Stimulated activated CD8-positive, alpha-beta memory T cell treated with anti-CD3 and anti-CD28 coated beads, Interleukin-4, amount 100 ng/mL, for 24 hours (primary cell): ENCODE measurements at places on chromosomes 1 and 21.

DNA sequence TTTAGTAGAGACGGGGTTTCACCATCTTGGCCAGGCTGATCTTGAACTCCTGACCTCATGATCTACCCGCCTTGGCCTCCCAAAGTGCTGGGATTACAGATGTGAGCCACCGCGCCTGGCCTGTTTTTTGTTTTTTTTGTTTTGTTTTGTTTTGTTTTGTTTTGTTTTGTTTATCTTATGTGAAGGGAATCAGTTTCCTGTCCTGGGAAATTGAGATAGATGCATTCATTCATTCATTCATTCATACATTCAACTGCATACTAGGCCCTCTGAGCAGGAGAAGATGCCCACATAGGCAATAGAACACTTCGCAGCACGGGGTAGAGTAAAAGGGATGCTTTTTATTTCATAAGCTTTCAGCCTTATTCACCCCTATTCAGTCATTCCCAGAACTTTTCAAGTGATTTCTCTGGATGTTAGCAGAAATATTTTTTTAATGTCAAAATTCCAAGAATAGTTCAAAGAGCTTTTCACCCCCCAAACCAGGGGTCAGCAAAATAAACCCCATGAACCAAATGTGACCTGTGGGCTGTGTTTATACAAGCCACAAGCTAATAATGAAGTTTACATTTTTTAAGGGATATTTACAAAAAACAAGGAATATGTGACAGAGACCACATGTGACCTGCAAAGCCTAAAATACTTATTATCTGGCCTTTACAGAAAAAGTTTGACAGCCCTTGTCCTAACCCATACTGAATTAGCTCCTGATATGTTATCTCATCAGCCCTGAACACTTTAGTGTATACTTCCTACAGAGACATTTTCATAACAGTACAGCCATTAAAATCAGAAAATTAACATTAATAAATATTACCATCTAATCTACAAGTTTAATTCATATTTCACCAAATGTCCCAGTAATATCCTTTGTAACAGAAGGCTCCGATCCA lies 127.1 kb downstream of the MAST2 start:
- DNase-seq: no peak

DNA sequence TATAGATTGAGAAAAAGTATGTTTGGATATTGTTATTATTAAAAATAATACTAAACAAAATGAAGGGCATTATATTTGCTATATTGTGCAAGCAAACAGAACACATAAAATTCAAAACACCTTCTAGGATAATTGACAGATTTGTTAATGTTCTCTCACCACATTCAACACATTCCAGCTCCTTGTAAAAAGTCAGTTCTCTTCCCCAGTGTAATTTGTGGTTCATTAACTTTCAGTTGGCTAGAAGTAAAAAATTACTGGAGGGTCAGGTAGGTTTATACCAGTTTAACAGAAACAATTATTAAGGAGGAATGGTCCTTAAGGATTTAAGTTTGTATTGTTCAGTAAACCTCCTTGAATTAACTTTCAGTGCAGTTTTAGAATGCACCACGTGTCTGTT lies 1235.3 kb upstream of the ADGRL2 start:
- no peak for DNase-seq

DNA sequence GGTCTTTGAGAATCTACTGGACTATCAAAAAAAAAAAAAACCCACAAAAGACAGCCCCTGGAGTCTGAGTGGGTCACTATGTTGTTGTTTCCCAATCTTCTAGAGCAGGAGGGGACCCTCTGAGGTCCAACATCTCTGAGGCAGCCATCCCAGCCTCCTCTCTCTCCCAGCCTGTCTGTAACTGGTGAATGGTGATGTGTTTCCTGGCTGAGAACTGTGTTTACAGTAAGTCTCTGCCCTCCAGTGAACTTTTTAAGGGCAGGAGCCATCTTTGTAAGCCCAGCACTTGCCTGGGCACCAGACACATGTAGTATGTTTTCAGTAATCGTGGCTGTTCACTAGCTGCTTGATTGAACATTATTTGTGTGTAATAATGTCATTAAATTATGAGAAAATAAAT lies 85.7 kb downstream of the SPATA46 start:
- DNase-seq: no peak

DNA sequence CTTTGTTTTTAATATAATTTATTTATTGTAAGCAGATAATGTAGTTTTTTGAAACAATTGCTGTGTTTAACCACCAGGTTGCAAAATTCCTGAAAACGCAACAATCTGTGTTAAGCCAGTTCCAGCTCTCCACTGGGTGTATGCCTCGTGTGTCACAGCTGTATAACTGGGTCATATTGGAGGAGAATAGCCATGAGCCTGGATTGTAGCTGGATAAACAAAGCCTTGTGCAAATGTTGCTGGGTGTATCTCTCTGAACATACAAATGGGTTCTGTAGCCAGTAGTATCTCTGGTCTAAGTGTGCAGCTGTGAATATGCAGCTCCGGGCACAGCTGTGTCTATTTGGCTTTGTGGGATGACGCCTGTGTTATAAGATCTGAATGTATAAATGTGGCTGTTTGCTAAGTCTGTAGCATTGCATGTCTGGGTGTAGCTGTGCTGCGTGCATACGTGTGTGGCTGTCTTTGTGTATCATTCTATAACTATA lies 2.8 kb downstream of the TCEA3 start:
- no peak for DNase-seq

DNA sequence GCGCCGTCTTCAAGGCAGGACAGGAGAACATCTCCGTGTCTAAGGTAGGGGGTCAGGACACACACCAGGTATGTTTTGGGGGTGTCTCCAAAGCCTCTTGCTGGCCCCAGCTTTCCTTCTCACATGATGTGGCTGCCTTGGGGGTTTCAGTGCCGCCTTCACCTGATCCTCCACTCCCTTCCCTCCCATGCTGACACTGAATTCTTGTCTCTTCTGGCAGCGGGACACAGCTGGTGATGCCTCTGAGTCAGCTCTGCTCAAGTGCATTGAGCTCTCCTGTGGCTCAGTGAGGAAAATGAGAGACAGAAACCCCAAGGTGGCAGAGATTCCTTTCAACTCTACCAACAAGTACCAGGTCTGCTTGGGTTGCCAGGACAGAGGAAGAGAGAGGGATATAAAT lies 13.5 kb downstream of the ATP1A2 start:
- DNase-seq: no peak

GRCh38 chr1:98940722-98941079 lies 64.0 kb downstream of the PLPPR5 start:
- no peak for DNase-seq

DNA sequence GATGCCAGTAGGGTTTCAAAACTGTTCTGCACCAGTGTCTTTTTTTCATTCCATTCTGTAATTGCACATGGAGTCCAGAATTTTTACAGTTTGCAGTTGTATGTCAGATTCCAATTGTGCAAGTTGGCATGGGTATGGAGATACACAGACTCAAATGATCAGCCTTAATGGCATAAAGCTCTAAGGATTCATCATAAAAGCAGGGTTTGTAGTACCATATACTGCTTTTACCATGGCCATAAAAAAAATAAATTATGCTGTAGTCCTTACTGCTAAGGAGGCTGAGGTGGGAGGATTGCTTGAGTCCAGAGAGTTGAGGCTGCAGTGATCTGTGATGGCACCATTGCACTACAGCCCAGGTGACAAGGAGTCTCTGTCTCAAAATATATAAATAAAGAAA lies 10.3 kb downstream of the MTARC1 start:
- DNase-seq: no peak

DNA sequence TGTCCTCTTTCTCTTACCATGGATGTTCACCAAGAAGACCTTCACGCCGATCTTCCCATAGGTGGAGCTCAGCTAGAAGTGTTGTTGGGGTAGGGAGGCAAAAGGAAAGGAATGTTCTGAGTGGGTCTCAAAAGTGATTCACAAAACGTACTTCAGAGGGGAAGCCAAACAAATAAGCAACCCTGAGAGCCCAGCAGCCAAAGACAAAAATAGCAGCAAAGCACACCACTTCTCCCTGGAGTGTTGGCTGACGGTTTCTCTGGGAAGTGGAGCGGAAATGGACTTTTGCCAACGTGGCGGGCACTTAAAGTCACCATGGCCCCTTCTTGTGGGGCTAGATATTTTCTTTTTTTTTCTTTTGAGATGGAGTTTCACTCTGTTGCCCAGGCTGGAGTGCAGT lies 23.1 kb downstream of the SLC26A9 start:
- no peak for DNase-seq

- no peak for DNase-seq
Measured at GRCh38 chr21:32064281-32064910, 191.6 kb downstream of the HUNK start.

DNA sequence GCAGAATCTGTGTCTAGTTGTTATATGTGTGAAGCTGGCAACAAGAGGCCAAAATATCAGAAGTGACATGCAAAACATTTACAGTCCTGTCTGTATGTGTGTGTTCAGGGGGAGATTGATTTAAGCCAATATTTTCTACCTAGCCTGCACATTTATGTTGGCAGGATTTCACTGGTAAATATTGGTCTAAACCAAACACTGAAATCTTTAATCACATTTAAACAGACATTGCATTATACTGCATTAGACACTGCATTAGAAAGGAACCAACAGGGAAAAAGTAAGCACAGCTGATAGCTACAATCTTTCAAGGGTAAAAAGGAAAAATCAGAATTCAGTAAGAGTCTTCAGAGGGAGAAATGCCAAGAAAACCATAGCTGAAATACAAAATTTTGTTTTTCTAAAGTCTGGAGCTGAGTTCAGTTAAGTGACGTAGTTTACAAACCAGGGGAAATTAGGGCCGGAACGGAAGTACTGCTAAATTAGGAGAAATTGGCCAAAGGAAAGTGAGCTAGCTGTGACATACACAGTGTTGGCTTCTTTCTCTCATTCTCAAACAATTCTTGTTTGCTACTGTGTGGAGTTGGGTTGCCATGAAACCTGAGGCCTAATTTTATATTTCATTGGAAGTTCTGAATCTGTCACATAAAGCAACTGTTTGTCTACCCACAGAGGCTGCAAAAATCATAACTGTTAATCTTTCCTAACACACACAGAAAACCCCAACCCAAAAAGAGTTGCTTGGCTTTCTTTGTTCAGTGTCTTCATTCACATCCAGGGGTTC lies 217.3 kb upstream of the SGIP1 start:
- no peak for DNase-seq

DNA sequence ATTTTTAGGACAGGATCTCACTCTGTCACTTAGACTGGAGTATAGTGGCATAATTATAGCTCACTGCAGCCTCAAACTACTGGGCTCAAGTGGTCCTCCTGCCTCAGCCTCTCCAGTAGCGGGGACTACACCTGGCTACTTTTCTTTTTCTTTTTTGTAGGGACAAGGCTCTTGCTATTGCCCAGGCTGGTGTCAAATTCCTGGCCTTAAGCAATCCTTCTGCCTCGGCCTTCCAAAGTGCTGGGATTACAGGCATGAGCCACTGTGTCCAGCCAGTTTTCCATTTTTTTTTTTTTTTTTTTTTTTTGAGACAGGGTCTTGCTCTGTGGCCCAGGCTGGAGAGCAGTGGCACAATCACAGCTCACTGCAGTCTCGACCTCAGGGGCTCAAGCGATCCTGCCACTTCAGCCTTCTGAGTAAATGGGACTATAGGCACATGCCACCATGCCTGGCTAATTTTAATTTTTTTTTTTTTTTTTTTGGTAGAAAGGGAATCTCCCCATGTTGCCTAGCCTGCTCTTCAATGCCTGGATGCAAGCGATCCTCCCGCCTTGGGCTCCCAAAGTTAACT lies 20.6 kb upstream of the CEP85 start:
- no peak for DNase-seq

- DNase-seq: no peak
Measured at GRCh38 chr1:14598498-14599182, at the start of gene KAZN. Gene KAZN, plus strand, starts transcription at chr1:14598685.
